Right ventricle myocardium inferior (tissue), 1 donor: ENCODE measurements at places on chromosomes 1 and 21. TPM values are rescaled to one million over a fixed set of nuclear protein-coding genes. Genes with fewer than 3 reads are reported as not detected.

- DNase-seq = no peak
These were observed 8.9 kb downstream of the MFAP2 start for GRCh38 chr1:16971341-16972188.

Gene FAM72C
- total RNA-seq = 0.14 TPM

- no peak for DNase-seq
These were observed 83.4 kb downstream of the MAP3K21 start for GRCh38 chr1:233410906-233411305.

- DNase-seq = peak; percentile 88
These were observed 31.1 kb upstream of the ZBTB40 start for GRCh38 chr1:22420455-22421053.

Gene PRAMEF7
- total RNA-seq = not detected

DNA sequence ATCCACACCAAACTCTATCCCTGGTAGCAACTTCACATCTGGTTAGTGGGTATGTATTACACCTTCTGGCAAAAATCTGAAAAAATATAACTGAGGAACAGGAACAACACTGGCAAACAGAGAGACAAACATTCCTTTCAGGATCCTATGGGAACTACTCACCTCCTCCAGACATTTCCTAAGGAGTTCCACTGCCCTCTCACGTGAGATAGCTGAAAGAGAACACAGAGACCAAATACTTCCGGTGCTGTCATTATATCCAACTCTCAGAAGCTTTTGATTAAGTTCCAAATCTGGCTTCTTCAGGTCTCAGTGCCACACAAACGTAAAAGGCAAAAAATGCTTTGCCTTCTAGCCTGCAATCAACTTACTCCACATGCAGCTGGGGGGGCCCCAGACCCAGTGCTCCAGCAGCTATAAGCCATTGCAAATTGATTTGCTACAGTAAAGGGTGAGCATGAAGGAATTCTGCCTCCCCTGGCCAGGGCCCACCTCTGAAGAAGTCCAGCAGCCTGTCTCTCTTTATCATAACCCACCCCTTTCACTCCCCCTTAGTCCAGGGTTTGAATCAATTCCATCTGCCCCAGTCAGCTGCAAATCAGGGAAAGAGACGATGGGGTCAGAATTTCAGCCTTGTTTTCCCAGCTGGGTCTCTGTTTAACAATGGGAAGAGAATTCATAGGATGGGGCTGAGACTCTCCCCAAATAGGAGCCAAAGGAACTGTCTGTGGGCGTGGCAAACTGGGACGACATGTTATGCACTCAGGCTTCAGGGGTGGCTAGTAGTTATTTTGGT, 32.2 kb downstream of the TFAP2E start:
- no peak for DNase-seq

- peak; percentile 91 for DNase-seq
These were observed 1.1 kb downstream of the BCAR3 start for GRCh38 chr1:93680420-93681100.

- DNase-seq = no peak
These were observed 25.5 kb downstream of the UCK2 start for GRCh38 chr1:165852871-165853270.
